A549 treated with dexamethasone at 1 μM for 4 hours (cell line): ENCODE measurements at places on chromosomes 11 and 22. TPM values are rescaled to one million over a fixed set of nuclear protein-coding genes. Genes with fewer than 3 reads are reported as not detected.

MRGPRX3 gene
- 0.14 TPM in 1 of 5 replicates, not detected in the others for total RNA-seq

OR8D1 gene
- total RNA-seq, result not detected in 5 replicates

DKK3 gene
- 15.2 to 23.6 TPM (median 19.3 TPM) in 5 replicates for total RNA-seq

SNX15 gene
- 18.9 to 23.9 TPM (median 22.8 TPM) in 5 replicates for total RNA-seq

OR52H1 gene
- total RNA-seq, result not detected in 5 replicates

IL18BP gene
- 1.6 to 3.3 TPM (median 3.1 TPM) in 5 replicates for total RNA-seq

C11orf65 gene
- total RNA-seq, result 0.13 to 0.31 TPM (median 0.26 TPM) in 5 replicates

NXPE2 gene
- total RNA-seq, result 0.06 TPM in 1 of 5 replicates, not detected in the others

MYBPC3 gene
- total RNA-seq, result 0.05 to 0.08 TPM (median 0.07 TPM) in 5 replicates

OR6A2 gene
- total RNA-seq, result not detected in 5 replicates

SH3BP1 gene
- total RNA-seq, result 0.72 to 2.6 TPM (median 1.2 TPM) in 5 replicates

IGLL1 gene
- not detected in 5 replicates for total RNA-seq

LMO2 gene
- total RNA-seq, result 0.53 to 0.79 TPM (median 0.68 TPM) in 5 replicates

YPEL4 gene
- total RNA-seq, result 0.10 to 0.34 TPM (median 0.25 TPM) in 5 replicates

NOX4 gene
- total RNA-seq, result 0.17 TPM in 1 of 5 replicates, not detected in the others

SERPIND1 gene
- total RNA-seq, result not detected in 5 replicates

POU2AF3 gene
- total RNA-seq, result 0.85 to 1.7 TPM (median 1.4 TPM) in 5 replicates

SCGB1A1 gene
- total RNA-seq, result 0.27 to 0.32 TPM in 2 of 5 replicates, not detected in the others

SAA2 gene
- 0.13 to 0.31 TPM (median 0.22 TPM) in 3 of 5 replicates, not detected in the others for total RNA-seq

AIFM3 gene
- 1.9 to 3.5 TPM (median 3.0 TPM) in 5 replicates for total RNA-seq

TMEM151A gene
- total RNA-seq, result 2.0 to 3.8 TPM (median 3.5 TPM) in 5 replicates

DLG2 gene
- total RNA-seq, result 0.22 to 0.31 TPM (median 0.24 TPM) in 5 replicates

GGTLC3 gene
- total RNA-seq, result not detected in 5 replicates

FAT3 gene
- 0.26 to 0.96 TPM (median 0.65 TPM) in 5 replicates for total RNA-seq

PNPLA5 gene
- total RNA-seq, result 0.03 to 0.14 TPM (median 0.05 TPM) in 3 of 5 replicates, not detected in the others

TRIM29 gene
- total RNA-seq, result 22.5 to 29.9 TPM (median 28.0 TPM) in 5 replicates

PTPMT1 gene
- 63.0 to 77.7 TPM (median 76.9 TPM) in 5 replicates for total RNA-seq

B3GAT1 gene
- total RNA-seq, result 0.03 TPM in 1 of 5 replicates, not detected in the others

RAPSN gene
- total RNA-seq, result 0.15 to 0.32 TPM in 2 of 5 replicates, not detected in the others

INS gene
- total RNA-seq, result not detected in 5 replicates

RBFOX2 gene
- total RNA-seq, result 24.5 to 34.6 TPM (median 32.5 TPM) in 5 replicates

MS4A15 gene
- total RNA-seq, result not detected in 5 replicates

CRYAB gene
- 12.4 to 28.7 TPM (median 17.0 TPM) in 5 replicates for total RNA-seq
